ENCODE measurements at places on chromosomes 16 and 17. TPM values are rescaled to one million over a fixed set of nuclear protein-coding genes. Genes with fewer than 3 reads are reported as not detected.

Gene ITGAD
- not detected for total RNA-seq

Gene FBXL16
- total RNA-seq: under 0.01 TPM

- no peak for DNase-seq
These were observed 2.2 kb downstream of the LASP1 start for GRCh38 chr17:38872027-38872511.

- no peak for DNase-seq
These were observed 40.7 kb downstream of the BRIP1 start for GRCh38 chr17:61822326-61823285.

GRCh38 chr17:41801374-41802271 lies 10.1 kb downstream of the P3H4 start:
- peak; percentile 80 for DNase-seq

DNA sequence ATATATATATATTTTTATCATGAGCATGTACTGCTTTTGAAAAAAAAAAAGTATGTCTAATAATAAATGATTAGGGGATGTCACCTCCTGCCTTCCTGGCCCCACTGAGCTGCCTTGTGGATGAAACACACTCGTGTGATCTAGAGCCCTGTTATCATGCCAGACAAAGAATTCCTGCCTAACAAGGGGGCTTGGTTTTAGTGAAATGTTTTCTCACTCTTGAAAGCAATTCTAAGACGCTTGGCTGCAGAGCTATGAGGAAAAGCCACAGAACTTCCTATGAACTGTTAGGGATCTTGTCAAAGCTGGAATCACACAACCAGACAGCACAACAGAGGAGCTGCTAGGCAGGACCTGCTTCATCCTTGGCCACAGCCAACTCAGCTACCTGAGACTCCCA lies 4.0 kb downstream of the ZDHHC1 start:
- no peak for DNase-seq

DNA sequence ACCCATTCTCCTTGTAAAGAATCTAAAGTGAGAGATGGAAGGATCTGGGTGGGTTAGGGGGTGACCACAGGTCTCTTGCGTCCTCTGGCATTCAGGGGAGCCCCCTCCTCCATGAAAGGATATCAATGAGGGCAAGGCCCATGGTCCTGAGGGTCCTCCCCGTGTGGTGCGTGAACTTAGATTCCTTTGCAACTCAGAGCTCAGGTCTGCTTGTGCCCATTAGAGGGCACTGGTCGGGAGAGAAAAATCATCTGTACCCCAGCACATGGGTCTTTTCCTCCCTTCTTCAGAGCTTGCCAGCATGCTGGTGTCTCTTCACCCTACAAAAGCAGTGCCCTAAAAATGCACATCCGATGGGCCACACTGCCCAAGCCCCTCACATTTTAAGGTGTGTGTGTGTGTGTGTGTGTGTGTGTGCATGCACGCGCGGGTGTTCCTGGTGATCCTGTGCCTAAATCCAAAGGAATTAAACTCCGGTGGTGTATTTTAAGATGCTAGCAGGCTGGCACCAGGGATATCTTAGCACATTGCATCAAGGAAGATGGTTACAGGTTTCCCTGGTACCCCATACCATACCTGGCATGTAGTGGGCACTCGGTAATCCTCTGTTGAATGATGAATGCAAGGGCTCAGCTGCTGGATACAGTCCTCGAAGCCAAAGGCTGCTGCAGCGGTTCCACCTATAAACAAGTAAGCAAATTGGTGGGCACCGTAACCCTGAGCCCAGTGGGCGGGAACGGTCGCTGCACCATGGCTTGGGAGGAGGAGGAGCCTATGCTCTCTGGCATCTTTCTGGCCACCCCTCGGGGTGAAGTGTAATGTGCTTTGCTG lies 4.7 kb downstream of the C1QTNF1 start:
- DNase-seq: no peak

DNA sequence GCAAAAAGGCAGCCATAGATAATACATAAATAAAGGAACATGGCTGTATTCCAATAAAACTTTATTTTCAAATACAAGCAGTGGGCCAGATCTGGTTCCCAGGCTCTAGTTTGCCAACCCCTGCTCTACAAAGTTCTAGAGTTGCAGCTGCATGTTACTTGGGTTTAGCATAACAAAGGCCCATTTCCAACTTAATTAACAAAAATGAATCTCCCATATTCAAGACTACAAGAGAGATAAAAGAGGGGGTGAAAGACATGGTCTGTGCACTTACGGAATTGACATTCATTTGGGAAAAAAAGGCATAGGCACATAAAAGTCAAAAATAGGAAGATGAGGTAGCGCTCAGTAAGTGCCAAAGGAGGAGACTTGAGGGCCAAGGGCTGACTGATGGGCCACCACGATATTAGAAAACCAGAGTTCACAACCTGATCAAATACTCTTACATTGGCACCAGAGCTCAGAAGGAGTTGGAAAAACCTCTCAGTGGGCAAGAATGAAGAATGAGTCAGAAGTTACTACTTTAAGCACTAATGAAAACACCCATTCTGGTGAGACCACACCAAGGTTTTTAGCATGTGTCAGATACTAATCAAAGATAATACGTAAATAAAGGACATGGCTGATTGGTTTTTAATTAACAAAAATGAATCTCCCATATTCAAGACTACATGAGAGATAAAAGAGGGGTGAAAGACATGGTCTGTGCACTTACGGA lies 164.0 kb downstream of the VPS53 start:
- DNase-seq: no peak

GRCh38 chr16:15857724-15858560 lies 1.1 kb upstream of the MYH11 start:
- peak; percentile 45 for DNase-seq

DNA sequence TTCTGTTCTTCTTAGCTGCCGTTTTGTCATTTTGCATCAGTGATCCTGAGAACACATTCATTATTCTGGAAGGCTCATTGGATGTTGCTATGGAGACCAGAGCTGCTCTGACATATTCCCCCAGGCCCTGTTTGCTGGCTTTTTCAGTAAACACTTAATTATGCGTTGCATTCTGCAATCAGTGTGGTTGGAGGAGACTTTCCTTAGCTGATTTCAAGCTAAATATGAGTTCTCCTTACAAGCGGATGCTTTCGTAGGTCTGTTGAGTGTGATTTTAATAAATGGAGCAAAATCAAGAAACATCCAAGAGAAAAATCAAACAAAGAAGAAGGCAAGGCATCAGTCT lies 38.2 kb upstream of the NUDT7 start:
- no peak for DNase-seq

GRCh38 chr16:10517868-10518267 lies 62.5 kb downstream of the EMP2 start:
- DNase-seq: no peak

Data from lung microvascular endothelial cell (primary cell).